ENCODE measurements at places on chromosomes 2 and 18. TPM values are rescaled to one million over a fixed set of nuclear protein-coding genes. Genes with fewer than 3 reads are reported as not detected.

ASAP2 gene
- 44.6 TPM for total RNA-seq

GREB1 gene
- total RNA-seq = 0.65 TPM

WNT10A gene
- under 0.01 TPM for total RNA-seq

DPP10 gene
- not detected for total RNA-seq

POTEI gene
- total RNA-seq = not detected

PDE11A gene
- under 0.01 TPM for total RNA-seq

All from hair follicle dermal papilla cell (primary cell).